NCI-H1417 (cell line): ENCODE measurements at places on chromosomes 7 and 10.

GRCh38 chr7:88090671-88091070, 129.2 kb downstream of the SRI start:
- no peak for DNase-seq

- DNase-seq, result no peak
Observed at GRCh38 chr7:7897949-7898515, 70.6 kb upstream of the GLCCI1 start.

GRCh38 chr7:100155553-100156317, 2.8 kb downstream of the TRAPPC14 start:
- no peak for DNase-seq

- DNase-seq, result no peak
Observed at GRCh38 chr7:13288516-13288915, 601.1 kb downstream of the ARL4A start.

DNA sequence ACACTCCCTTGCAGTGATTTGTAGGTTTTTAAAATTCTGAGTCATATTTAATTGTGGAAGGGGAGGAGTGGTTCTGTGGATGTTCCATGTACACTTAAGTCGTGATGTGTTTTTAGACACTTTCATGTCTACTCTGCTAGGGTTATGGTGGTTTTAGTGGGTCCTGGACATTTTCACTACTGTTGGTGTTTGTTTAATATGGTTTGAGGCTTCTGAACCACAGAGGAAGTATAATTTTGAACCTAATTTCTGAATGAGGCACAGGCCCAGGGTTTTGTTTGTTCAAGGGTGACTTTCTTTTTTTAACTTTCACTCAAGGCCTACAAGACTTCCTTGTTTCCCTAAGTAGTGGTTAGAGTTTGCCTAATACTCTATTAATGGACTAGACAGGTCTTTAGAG, 13.3 kb downstream of the SLC26A5 start:
- no peak for DNase-seq

DNA sequence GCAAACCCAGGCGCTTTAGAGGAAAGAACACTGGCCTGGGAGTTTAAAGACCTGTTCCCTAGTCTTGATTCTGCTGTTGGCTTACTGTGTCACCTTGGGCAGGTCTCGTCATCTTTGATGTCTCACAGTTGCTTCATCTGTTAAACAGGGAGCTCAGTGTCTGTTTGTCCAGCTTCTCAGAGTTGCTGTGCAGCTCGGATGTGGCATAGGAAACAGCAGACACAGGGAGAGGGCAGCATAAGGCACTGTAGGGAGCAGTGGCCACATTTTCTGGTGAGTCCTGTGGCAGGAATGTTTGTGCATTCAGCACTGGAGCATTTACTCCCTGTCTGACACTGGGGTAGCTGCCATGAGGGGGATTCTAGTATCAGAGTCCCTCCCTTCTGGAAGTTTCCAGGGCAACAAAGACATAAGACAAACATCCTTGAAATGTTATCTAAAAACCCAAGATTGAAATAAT, 2.0 kb downstream of the REPIN1 start:
- DNase-seq, result no peak

DNA sequence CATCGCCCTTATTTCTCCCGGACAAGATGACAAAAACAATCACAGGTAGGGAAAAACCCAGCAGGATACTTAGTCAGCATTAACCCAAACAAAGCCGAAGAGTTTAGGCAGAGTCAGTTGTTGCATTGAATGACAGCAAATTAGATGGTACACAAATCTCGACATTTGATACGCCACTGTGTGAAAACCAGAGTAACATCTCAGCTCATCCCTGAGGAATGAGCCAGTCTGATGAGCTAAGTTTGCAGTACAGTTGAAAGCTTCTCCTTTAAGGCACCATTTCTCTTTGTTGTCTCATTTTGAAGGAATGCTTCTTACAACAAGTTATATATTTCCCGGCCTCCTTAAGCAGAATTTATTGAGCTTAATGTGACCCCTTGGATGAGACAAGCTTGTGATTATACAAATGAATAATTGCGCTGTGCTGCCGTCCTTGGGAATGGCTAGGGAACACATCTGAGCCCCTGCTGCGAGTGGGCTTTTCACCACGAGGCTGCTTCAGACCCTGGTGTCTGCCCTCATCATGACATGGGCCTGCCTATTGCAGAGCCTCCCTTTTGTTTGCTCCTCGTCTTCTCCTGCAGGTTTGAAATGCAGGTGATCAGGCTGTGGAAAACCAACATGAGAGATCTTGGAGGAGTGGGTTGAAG, 137.3 kb downstream of the CELF2 start:
- DNase-seq, result no peak

DNA sequence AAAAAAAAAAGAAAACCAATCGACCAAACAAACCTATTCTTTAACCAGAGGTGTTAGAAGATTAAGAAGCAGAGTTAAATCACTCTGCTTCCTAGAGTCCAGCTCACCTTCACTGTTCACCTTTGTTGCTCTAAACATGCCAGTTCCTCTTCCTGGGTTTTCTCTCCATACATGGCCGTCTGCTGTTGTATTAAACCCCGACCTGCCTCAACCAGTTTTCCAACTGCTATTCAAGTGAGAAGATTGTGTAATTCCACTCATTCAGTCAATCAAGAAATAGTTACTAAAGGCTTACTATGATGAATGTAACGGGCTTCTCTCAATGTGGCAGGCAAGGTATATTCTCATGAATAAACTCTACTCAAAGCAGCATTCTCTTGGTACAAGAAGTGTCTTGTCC, 8.8 kb downstream of the AASS start:
- no peak for DNase-seq

DNA sequence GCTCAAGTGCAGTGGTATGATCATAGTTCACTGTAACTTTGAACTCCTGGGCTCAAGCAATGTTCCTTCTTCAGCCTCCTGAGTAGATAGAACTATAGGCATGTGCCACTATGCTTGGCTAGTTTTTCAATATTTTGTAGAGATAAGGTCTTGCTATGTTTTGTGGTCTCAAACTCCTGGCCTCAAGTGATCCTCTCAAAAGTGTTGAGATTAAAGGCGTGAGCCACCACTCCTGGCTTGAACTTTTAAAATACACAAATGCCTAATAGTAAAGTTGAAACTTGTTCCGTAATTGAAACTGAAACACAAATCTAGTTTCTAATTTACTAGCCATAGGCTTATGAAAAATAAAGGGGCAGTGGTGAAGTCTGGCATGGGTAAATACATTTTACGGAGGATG, 65.7 kb downstream of the AP3M1 start:
- DNase-seq, result no peak

GRCh38 chr7:2737771-2738540, 50.0 kb downstream of the AMZ1 start:
- no peak for DNase-seq

- DNase-seq, result peak; percentile 22
Observed at GRCh38 chr7:28626624-28627262, 214.4 kb downstream of the CREB5 start.

GRCh38 chr10:3048119-3049019, 19.0 kb upstream of the PFKP start:
- no peak for DNase-seq

GRCh38 chr7:5630670-5631069, 150.8 kb downstream of the RNF216 start:
- DNase-seq, result no peak

- DNase-seq, result no peak
Observed at GRCh38 chr7:43302211-43302711, 189.8 kb downstream of the HECW1 start.

DNA sequence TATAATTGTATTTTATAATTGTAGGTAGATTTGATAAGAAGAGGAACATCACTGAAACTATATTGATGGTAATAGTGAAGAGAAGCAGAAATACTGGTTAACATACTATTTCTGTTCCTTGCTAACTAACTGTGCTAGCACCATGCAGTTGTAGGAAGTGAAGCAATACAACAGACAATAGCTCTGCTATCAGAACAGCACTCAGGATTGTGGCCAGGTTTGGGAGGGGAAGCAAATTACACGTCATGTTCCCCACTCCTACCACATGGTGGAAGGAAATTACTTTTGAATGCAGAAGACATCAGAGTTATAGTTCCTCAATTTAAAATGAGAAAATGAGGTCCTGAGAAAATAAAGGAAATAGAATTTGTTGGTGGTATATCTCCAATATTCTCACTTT, 151.1 kb downstream of the DGKB start:
- DNase-seq, result peak; percentile 51

- DNase-seq, result no peak
Observed at GRCh38 chr10:86594535-86594934, 59.8 kb upstream of the OPN4 start.

GRCh38 chr10:89475591-89475998, 59.8 kb downstream of the SLC16A12 start:
- DNase-seq, result no peak

- no peak for DNase-seq
Observed at GRCh38 chr7:14834883-14835282, 67.7 kb downstream of the DGKB start.

DNA sequence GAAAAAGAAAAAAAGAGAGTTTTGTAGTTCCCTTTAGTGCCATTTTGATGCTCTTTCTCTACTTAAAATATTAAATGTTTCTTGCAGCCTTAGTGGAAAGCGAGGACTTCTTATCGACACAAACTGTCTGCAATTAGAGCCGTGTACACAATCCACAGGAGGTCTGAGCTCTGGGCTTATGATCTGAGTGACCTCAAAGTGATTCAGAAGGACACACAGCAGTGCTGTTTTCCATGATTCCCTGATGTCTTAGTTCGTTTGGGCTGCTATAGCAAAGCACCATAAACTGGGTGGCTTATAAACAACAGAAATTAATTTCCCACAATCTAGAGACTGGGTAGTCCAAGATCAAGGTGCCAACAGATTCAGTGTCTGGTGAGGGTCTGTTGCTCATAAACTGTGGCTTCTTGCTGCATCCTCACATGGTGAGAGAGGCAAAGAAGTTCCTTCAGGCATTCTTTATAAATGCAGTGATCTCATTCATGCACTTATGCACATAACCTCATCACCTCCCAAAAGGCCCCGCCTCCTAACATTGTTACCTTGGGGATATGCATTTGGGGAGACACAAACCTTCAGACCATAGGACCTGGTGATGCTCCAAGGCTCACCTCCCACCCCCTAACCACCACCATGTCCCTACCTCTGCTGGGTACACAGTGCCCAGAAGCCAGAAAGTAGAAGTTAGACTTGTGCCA, 204.5 kb upstream of the GHITM start:
- DNase-seq, result no peak

DNA sequence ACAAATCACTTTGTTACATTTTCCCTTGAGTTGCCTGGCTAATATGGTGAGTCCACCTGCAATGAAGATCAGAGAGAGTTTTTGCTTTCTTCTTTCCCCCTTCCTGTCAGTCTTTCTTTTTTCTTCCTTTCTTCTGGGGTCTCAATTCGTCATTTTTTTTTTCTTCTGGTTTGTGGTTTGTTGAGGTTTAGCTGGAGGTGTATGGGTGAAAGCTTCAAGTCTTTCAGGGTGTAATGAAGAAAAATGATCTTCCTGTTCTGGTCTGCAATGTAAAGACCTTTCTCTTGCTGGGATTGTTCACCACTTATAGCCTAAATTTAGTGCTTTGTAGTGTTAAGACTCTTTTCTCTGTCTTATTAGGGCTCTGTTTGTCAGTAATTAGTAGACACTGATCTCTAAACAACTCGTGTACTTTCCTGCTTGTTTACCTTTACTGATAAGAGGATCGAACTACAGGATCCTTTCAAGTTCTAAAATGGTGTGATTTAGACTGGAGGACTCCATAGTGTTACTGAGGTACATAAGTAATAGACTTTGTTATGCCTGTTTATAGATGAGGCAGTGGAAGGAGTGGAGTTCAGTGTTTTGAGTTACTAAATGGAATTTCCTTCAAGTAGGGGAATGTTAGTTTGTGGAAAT, 129.1 kb downstream of the SUGCT start:
- DNase-seq, result no peak

DNA sequence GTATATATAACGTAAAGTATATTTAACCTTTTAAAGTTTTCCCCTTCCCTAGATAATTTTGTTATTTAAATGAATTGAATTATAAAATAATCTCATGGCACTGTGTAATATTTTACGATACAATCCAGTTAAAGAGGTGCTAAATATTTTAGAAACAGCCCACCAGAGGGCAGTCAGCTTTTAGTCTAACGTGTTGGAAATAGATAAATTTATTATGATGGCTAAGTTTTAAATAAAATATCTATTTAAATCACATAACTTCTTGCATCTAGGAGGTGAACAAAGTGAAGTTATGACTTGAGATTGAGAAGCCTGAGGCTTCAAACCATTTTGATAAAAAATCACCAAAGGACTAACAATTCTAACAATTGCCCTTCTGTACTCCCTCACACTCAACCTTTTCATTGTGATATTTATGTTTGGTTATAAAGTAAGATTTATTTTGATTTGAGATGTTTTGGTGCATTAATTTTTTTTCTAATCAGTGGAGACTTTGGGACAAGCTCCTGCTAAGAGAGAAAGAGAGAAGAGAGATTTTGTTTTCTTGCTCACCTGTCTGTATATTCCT, 171.5 kb upstream of the SP4 start:
- peak; percentile 62 for DNase-seq

- DNase-seq, result no peak
Observed at GRCh38 chr10:118924493-118924892, 105.0 kb upstream of the NANOS1 start.

DNA sequence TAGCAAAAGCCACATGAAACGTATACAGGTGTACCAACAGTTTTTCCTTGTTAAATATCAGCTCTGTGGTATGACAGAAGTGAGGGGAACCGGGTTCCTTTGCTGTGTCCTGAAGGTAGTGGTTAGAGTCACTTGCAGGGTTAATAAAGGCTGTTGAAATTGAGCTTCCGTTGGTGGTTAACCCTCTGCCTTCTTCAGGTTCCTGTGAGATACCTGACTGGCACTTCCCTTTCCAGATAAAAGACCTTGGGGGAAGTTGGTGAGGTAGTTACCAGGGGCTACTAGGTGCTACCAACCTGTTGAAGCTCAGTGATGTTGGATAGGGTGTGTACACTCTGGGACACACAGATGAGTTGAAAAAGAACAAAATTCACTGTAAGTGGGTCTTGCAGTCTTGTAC, 384.1 kb downstream of the GATA3 start:
- DNase-seq, result no peak

- no peak for DNase-seq
Observed at GRCh38 chr10:110576220-110576619, 8.7 kb downstream of the SMC3 start.

GRCh38 chr7:17230099-17230807, 68.2 kb upstream of the AHR start:
- DNase-seq, result no peak

DNA sequence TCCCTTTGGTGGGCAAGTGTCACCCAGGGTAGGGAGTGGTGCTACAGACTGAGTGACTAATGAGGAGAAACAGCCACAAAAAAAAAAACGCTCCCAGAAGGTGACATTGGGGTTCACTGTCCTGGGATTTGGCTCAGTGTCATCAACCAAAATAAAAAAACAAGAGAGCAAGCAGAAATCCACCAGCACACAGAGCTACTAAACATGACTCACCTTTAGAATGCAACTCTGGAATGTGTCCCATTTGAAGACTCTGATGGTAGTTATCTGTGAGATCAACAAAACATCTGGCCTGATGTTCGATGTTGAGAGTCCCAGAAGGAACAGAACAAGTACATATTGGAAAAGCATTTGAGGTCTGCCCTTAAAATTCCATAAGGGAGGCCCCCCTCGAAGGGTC, 200.3 kb upstream of the LYZL2 start:
- DNase-seq, result no peak

- DNase-seq, result peak; percentile 65
Observed at GRCh38 chr7:82289152-82289535, 154.4 kb downstream of the CACNA2D1 start.
